ENCODE measurements at places on chromosomes 5 and 9.
A peak's percentile ranks its signal among the peaks of the same experiment; 100 is the strongest.

- no peak for DNase-seq
Observed at GRCh38 chr5:180558232-180558631, 33.1 kb downstream of the SCGB3A1 start.

DNA sequence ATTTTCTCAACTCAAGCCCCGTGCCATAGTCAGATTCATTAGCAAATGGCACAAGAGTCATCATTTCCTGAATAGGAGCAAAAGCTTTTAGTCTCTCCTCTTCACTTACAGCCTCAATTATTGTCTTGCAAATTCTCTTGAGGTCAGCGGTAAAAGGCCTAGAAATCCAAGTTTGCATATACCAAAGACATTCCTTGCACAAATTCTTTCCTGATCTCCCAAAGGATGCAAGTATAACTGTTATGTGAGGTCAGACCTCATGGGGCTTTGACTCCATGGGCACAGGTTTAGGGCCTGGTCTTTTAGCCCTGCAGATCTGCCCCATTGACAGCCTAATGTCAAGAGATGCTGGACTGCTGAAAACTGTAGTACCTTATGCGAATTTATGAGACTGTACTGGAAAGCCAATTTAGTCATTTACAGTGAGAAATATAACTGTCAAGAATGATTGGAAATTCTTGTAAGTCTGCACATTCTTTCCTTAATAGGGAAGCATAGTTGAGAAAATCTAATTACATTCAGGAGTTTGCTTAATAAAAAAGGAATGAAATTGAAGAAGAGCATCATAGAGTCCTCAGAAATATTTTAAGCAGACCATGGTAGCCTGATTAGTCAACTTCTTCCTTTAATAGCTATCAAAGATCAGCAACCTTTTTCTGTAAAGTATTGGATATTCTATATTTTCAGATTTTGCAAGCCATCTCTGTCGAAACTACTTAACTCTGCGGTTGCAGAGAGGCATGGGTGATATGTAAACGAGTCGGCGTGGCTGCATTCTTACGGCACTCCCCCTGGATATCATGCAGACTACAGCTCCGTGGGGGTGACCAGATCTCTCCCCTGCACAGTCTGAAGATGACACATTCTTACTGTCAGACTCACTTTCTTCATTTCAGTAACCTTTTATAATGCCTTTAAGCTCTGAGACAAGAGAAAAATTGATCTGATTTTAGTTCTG, 45.2 kb downstream of the GCNT4 start:
- DNase-seq = peak; percentile 24

DNA sequence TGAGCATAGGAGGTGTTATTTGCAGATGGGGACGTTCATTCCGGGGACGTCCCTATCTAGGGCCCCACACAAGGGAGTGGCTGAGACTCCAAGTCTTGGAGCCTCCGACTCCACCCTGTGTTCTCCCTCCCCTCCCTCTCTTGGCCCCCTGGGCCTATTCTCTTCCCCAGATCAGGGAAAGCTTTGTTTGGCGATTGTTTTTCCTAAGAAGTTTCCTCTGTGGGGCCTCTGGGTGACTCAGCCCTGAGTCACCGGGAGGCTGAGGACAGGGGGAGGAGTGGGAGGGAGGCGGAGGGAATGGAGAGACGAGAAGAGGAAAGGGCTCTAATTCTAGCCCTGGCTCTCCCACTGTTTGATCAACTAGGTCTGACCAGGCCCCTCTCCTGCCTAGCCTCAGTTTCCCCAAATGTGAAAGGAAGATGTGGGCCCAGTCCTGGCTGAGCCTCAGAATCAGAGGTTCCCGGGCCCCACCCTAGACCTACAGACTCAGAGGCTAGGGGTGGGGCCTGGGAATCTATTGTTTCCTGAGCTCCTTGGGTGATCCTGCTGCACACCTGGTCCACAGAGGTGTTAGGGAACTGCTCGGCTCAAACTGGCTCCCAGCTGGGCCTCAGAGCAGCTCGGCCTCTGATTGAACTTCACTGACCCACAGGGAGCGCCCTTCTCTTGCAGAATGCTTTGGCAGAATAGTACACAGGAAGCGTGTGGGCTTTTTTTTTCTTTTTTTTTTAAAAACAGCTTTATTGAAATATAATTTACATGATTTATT, 19.2 kb downstream of the GSN start:
- peak; percentile 95 for DNase-seq

DNA sequence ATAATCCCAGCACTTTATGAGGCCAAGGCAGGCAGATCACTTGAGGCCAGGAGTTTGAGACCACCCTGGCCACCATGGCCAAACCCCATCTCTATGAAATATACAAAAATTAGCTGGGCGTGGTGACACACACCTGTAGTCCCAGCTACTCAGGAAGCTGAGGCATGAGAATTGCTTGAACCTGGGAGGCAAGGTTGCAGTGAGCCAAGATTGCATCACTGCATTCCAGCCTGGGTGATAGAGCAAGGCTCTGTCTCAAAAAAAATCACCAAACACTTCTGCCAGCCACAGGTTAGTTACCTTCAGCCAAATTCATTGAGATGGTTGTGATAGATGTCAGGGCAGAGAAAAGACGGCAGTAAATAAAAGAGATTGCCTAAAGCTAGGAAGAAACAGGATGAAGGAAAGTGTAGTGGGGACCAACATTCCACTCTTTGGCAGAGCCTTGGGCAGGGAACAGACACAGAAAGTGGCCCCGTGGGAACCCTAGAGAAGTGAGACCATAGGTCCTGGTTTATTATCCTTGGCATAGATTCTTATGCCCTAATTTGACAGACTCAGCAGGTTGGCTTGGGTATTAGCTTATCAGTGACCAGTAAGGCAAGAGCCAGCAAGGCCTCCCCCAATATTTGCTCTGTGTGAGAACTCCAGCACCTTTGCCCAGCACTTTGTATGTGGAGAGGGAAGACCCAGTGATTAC, 5.5 kb upstream of the CEP120 start:
- DNase-seq = no peak

DNA sequence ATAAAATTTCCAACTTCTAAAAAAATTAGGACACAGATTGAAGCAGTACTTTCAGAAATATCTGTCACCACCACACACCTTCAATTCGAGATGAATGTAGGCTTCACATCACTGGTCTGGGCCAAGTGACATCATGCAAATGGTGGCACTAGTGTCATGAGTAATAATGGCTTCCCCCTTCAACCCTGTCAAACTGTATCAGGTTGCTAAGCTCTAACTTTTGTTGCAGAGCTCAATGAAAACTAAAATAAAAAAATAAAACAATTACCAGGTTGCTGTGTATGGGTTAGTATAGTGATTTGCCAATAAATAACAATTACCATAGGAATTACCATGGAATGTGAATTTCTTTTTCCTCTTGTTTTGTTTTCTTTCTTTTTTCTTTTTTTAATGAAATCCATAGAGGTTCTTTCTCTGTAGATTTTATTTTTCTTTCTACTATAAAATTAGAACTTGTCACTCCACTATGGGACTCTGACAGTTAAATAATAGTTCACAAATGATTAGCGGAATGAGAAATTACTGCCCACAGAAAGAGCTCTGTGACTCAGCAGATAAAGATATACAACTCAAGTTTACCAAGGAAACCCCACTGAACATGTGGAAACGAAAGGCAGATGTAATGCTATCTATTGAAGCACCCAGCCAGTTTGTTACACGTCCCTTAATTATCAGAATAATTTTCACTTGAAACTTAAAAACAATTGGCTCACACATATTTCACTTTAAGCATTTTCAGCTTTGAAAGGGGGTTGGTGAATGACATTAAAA, 783.8 kb upstream of the WWC1 start:
- DNase-seq = no peak

DNA sequence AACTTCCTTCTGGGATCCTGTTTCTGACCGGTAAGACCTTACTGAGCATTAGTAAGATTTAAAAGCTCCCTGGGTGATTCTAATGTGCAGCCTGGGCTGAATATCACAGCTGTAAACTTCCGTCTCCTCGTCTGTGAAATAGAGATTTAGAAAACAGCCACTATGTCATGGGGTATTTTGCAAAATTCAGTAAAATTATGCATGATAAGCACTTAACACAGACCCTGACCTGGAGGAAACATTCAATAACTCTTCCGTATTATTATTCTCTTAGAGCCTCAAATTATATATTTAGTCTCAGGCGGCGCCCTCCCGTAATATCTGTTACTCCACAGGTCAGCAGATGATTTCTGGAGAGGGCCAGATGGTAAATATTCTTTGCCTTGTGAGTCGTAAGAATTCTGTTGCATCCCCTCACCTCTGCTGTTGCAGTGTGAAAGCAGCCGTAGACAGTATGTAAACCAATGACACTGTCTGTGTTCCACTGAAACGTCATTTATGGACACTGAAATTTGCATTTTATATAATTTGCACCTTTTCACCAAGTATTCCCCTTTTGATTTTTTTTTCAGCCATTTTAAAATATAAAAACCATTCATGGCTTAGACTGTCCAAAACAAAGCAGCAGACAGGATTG, 39.2 kb upstream of the RARS1 start:
- no peak for DNase-seq

GRCh38 chr5:135058331-135058732, 24.3 kb upstream of the PITX1 start:
- DNase-seq = no peak

DNA sequence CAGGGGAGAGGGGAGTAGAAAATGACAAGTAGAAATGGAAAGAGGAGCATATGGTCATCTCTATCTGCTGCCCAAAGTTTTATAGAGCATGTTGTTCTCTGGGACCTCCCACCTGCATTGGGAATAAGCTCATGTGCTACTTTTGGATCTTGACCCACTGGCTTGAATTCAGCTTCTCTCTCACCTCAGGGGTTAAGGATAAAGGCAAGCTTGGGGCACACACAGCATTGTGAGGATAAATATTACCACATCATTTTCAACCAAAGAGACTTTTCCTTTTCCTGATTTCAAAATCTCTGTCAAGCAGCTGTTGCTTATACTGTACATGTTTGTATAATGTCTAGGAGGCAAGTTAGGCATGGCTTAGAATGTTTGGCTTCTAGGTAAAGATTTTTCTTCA, 16.6 kb downstream of the ATP10B start:
- DNase-seq = no peak

- DNase-seq = no peak
Observed at GRCh38 chr9:134708672-134709038, 67.1 kb downstream of the COL5A1 start.
